Testis (tissue), 5 donors: ENCODE measurements at places on chromosomes 5 and 9. TPM values are rescaled to one million over a fixed set of nuclear protein-coding genes. Genes with fewer than 3 reads are reported as not detected.

GRCh38 chr9:19386502-19387044, 6.5 kb upstream of the RPS6 start:
- DNase-seq: no peak

DNA sequence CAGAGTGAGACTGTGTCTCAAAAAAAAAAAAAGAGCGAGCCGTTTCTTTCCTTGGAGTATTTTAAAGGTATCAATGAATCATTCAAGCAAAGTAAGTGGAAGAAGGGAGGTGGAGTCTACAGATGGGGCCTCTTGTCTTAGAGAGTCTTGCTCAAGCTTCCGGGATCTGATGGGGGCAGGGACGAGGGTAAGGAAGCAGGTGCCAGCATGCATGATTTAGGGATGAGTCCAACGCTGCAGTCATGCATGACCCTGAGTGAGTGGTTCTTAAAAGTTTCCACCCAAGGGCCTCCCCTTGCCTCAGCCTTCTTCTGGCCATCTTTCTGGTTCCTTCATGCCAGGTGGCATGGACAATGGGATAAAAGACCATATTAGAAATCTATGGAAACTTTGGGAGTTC, 79.6 kb downstream of the MYO10 start:
- no peak for DNase-seq

SH3RF2 gene
- total RNA-seq: 127 TPM

ABO gene
- total RNA-seq: 31.1 TPM
